Hepatocyte (in vitro differentiated cells): ENCODE measurements at places on chromosomes 4 and X.

DNA sequence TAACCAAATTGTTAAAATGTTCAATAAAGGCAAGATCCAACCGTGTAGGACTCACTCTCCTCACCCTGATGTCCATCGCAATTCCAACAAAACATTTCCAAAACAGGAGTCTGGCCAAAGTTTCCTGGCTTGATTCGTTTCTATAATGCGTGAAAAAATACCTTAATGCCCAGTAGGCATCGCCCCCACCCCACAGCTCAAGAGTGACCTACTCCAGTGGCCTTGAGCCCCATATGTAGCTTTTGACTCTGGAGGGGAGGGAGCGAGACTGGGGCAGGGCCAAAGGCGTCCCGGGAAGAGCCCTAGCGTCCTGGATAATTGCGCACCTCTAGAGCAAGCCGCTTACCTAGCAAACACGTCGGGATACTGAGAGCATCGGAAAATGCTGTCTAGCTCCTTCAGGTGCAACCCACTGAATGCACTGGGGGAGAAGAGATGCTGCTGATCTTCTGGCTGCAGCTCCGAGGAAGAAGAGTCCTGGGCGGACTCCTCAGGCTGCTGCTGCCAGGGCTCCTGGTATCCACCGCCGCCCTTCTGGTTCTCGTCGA, 55.6 kb upstream of the NKAP start:
- DNase-seq: no peak

DNA sequence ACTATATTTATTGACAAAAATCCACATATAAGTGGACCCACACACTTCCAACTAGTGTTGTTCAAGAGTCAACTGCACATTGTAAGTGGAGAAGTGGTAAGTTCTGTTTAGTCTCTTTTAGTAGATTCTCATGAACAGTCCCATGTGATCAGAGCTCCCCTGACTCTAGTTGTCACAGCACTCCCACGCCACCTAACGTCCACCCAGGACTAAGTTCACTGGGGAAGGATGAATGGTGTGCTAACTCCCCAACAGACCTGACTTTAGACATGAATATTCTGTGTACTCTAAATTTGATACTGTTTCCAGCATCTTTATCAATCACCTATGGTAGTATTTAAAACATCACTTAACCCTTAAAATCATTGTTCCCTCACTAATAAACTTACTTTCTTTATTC, 59.8 kb downstream of the PACRGL start:
- DNase-seq: peak; percentile 26

- DNase-seq: no peak
These were observed 25.1 kb downstream of the DDX60 start for GRCh38 chr4:168293386-168293975.

- DNase-seq: no peak
These were observed 69.0 kb downstream of the SLC16A2 start for GRCh38 chrX:74490247-74490646.

- no peak for DNase-seq
These were observed 129.8 kb downstream of the ATXN3L start for GRCh38 chrX:13190051-13190450.

- DNase-seq: no peak
These were observed 333.3 kb downstream of the DCTD start for GRCh38 chr4:182583703-182584415.

GRCh38 chrX:23813808-23814207, 30.8 kb downstream of the SAT1 start:
- DNase-seq: no peak

GRCh38 chr4:48683784-48684666, 96.1 kb downstream of the FRYL start:
- no peak for DNase-seq

DNA sequence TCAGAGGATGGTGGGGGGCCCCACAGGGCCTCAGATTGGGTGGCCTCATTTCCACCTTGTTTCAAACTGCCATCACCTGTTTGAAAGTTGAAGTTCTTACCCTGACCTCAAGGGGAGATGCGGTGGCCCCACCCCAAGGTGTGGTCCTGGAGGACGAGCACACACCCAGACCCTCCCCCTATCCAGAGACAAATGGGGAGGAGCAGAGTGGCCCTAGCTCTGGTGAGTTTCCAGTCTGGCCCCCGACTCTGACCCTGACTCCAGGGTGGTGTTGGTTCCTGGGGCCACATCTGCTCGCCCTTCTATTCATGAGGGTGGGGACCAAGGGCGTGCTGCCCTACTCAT, 36.3 kb upstream of the ADRA2C start:
- no peak for DNase-seq

- no peak for DNase-seq
These were observed 62.3 kb upstream of the RELL1 start for GRCh38 chr4:37748485-37748884.

- no peak for DNase-seq
These were observed 134.0 kb upstream of the MAP9 start for GRCh38 chr4:155510771-155511170.

DNA sequence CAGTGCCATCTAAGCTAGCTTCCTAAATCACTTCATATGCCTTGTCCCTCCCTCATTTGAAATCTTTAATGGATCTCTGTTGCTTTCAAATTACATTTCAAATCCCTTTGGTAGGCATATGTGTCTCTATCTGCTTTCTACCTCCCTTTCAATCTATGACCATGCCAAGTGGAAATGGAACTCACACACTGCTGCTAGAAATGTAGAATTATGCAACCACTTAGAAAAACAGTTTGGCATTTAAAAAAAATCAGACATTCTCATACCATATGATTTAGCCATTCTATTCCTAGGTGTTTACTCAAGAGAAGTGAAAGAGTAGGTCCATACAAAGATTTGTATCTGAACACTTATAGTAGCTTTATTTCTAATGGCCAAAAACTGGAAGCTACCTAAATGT, 413.5 kb upstream of the INTU start:
- DNase-seq: no peak

GRCh38 chrX:97210501-97210900, 326.8 kb downstream of the RPA4 start:
- no peak for DNase-seq

DNA sequence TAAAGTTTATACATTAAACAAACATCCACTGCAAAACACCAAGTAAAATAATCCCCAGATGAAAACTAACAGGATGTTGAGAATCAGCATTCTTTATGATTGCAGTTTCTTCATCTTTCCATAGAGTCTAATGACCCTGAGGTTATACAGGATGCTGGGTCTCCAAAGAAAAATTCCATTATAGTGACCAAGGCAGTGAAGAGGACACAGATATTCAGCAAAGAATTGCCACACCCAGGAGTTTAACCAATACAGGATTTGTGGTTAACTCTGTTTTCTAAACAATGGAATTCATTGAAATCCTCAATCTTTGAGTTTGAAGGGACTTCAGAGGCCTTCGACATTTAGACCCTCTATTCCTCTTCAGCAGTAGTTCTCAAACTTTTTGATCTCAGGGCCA, 76.2 kb upstream of the ESX1 start:
- no peak for DNase-seq

GRCh38 chr4:86543560-86544309, 50.4 kb upstream of the PTPN13 start:
- DNase-seq: no peak

GRCh38 chrX:155266439-155266838, 2.1 kb upstream of the RAB39B start:
- DNase-seq: no peak

- peak; percentile 43 for DNase-seq
These were observed 309.3 kb downstream of the FRMPD4 start for GRCh38 chrX:12447448-12448064.

DNA sequence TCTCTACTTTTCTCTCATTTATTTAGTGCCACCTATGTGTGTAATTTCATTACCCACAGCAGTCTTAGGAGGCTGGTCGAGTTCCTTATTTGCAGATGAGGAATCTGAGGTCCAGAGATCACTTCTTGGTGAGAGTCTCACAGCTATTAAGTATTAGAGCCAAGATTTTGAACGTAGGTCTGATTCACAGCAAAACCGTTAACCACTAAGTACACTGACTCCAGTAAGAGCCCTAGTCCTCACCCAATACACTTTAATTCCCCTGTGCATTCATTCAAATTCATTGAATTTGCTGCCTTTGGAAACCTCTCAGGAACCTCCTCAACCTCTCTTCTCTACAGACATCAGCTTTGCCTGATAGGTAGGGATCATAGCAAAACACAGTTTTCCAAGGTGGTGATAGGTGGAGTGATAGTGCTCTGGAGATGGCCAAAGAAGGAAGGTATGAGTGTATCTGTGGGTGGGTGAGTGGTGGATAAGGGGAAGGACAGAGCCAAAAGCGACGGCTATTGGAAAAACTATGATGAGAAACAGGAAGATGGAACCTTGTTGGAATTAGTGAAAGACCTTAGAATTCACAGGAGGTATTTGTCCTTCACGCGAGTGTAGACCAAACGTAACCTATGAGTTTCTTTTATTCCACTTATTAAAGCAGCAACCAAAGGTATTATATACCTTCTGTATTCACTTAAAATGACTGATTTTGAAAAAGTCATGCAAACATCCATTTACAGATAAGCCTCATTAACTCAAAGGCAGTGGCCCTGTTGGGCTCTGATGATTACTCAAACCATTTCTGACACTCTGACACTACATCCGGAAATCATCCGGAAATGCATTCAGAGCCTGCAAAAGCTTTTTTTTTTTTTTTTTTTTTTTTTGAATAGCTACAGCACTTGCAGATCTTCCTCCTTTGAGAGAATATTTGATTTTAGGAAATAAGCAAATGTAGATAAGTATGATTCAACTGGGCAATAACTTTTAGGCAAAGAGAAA, 6.3 kb downstream of the FMR1 start:
- DNase-seq: no peak

DNA sequence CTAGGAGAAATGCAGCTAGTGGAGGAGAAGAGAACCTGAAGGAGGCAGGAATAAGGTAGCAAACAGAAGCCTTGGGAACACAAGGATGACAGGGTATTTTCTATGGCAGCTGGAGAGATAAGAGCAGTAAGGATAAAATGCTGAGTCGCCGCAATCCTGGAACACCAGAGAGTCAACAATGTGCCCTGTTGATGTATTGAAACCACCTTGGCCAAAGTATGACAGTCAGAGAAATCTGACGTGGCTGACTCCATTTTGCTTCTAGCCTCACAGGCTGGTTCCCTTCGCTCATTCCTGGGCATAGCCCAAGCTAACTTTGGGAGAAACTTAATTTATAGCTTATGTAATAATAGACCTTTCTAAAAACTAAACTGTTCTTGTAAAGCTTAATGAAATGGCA, 56.6 kb upstream of the C4orf54 start:
- no peak for DNase-seq

DNA sequence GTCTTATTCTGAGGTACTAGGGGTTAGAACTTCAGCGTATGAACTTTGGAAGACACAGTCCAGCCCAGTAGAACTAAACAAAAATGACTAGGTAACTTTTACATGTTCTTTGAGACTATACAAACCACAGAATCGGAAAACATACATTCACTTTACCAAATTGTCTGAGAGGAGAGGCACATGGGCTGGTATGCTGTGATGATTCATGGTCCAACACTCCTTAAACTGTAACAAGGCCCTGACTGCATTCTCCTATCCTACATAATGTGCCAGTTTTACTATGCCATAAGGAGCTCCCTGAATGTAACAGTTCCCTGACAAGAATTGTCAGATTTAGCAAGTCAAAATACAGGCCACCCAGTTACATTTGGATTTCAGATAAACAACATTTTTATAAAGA, 640.0 kb downstream of the RAB28 start:
- no peak for DNase-seq

DNA sequence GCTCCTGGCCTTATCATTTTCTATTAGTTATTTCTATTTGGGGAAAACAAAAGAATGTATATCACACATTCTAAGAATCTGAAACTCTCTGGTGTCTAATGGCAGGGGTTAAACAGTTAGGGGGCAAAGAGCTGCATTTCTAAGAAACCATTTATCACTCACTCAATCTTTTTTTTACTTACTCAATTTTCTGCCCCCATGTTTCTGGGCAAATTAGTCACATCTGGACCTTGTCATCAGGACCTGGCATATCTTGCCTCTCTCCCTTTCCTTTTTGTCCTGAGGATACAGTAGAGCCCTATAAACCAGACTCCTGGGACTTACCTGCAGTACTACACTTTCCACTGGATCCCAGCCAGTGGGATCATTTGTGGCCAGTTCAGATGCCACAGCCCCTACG, 89.1 kb downstream of the ANXA3 start:
- DNase-seq: no peak

- DNase-seq: no peak
These were observed 178.9 kb upstream of the GPC4 start for GRCh38 chrX:133594156-133594555.

- no peak for DNase-seq
These were observed 14.7 kb downstream of the BCORL1 start for GRCh38 chrX:129997086-129997485.

- DNase-seq: no peak
These were observed 184.2 kb upstream of the CTSO start for GRCh38 chr4:156137679-156138473.

DNA sequence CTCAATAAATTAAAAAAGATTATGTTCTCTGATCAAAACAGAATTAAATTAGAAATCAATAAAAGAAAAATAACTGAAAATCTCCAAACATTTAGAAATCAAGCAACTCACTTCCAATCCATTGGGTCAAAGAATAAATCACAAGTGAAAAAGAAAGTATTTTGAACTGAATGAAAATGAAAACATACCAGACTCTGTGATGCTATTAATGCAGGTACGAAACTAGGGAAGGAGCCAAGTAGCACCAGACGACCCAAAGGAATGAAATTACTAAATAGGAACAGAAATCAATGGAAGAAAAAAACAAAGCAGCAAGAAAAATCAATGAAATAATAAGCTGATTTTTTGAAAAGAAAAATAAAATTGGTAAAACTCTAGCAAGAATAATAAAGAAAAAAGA, 15.4 kb downstream of the CCDC110 start:
- no peak for DNase-seq

DNA sequence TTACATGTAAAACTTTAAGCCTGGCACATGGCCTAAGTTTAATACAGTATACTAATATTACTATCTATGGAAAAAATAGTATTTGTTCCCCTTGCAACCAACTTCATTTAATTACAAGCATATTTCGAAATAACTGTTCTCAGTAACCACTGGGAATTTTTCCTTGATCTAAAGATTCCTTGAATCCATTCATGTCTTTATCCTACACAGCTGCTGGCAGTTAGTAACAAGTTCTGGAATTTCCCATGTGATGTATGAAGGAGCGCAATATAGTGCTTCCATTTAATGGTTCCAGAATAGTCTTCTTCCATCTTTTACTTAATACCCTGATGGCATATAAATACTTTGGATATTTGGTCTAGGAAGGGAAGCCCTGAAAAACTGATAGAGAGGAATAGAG, 136.5 kb downstream of the AASDH start:
- DNase-seq: no peak

DNA sequence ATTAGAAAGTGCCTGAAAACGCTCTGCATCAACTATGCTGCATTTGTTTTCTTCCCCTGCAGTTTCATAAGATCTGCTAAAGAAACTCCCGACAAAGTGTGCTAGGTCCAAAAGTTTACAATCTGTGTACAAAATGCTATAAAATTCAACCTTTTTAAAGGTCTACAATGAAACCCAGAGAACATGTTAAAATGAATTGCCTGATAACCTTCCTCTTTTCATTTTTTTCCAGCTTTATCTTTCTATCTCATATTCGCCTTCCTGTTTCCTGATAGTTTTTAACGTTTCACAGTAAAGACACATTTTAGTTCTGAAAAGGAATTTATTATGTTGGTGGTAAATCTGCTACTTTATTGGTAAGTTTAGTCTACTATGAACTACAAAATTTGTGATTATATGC, 9.5 kb upstream of the HPGDS start:
- DNase-seq: no peak
